Suppressor macrophage treated with lipopolysaccharide for 4 hours (primary cell): ENCODE measurements at places on chromosomes 11 and 22.

GRCh38 chr22:24153353-24153752, 27.9 kb upstream of the SUSD2 start:
- DNase-seq, result no peak

DNA sequence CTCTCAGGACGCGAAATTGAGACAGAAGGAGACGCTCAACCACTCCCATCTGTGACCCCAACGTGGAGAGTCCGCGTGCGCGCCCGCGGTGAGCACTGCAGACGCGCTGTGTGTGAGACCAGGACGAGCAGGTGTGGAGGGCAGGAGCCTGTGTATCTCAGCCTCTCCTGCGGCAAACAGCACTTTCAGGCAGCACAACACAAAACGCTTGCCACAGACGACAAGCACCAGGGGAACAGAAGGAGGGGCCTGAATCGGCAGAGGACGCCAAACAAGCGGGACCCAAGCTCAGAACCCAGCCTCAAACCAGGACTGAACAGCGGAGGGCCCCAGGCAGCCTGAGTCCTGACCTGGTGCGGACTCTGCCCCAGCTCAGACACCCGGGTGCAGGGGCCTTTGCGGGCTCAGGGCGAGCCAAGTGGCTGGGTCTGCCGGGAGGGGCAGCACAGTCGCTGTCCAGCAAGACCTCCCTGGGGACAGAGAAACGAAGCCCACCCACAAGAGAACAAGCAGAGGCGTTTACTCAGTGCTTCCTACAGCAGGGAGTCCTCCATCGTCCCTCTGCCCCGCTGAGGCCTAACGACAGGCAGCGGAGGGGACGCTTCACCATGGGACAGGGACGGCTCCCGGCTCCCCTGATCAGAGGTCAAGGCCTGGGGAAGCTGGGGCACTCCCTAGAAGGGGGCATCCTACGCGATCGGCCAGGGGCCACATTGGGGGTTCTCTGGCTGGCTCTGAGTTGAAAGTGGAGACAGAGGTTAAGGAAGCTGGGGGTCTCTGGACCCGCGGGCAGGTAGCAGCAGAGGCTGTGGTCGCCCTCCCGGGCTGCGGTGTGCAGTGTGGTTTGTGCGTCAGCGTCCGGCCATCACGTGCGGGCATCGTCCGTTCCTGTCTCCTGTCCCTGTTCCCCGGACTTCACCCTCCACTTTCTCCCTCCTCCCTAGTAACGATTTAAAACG, 560.8 kb downstream of the BRD1 start:
- no peak for DNase-seq

GRCh38 chr11:85819441-85819840, 8.5 kb upstream of the SYTL2 start:
- no peak for DNase-seq

DNA sequence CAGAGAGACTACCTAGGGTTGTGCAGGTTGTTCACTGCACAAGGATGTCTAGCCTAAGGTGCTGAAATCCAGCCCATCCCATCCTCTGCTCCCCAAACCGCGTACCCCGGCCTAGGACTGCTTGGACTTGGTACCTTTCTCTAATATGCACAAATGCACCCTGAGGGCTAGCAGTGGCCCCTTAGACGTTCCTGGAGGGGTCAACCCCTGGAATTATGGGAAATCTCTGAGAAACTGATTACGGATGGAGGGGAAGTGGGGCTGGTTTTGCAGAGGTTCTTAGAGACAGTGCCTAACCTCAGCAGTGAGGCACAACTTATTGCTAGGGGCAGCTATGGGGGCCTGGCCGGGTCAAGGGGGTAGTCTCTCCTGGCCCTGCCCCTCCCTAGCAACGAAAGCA, 2.5 kb downstream of the C11orf68 start:
- no peak for DNase-seq

GRCh38 chr11:115352805-115353485, 151.3 kb downstream of the CADM1 start:
- DNase-seq, result no peak

DNA sequence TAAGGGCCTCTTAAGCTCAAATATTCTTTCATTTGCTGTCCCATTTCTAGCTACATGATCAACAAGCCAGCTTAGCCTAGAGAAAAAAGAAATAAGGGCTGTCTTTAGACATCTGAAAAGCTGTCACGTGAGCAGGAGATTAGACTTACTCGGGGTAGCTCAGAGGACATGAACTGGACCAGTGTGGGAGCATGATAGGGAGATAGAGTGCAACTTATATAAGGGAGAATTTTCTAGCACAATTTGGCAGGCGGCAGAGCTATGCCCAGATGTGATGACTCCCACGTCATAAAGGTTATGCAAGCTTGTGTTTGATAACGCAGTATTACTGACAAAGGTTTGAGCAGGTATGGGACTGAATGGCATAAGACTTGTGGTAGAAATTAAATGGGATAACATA, 28.2 kb upstream of the TPBGL start:
- DNase-seq, result no peak

GRCh38 chr11:10618490-10618889, 50.0 kb upstream of the LYVE1 start:
- no peak for DNase-seq

- DNase-seq, result no peak
Measured at GRCh38 chr11:96019810-96020747, 96.2 kb upstream of the MTMR2 start.
